ENCODE measurements at places on chromosomes 4 and X.

DNA sequence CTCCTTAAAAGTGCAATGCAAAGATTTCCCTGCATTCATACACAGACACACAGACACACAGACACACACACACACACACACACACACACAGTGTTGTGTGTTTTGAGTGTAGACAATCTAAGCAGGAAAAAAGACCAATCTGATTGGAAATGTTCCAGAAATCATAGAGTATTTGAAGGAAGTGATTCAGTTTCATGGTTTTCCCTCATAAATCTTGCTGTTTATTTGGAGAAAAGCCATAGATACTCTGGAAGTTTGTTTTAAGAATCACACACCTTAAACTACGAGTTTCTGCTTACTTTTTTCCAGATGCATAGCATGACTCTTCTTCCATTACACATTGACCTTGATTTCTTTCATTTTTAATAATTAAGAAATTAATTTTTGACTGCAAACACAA lies 298.5 kb upstream of the BMP3 start:
- DNase-seq, result no peak

- DNase-seq, result no peak
These were observed 821.8 kb upstream of the AGA start for GRCh38 chr4:178264001-178264400.

DNA sequence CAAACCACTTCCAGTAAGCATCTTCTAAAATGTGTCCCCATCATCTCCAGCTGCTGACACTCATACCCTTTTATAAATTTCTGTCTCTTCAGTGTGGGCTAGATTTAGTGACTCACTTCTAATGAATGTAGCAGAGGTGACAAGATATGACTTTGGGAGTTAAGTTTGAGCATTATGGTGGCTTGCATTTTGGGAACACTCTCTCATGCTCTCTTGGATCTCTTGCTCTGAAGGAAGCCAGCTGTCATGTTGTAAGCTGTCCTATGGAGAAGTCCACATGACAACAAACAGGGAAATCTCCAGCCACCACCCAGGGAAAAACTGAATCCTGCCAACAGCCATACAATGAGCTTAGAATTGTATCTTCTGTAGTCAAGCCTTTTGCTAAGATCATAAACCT lies 691.3 kb upstream of the PCDH7 start:
- no peak for DNase-seq

GRCh38 chrX:145735036-145735435 lies 82.6 kb upstream of the SLITRK2 start:
- no peak for DNase-seq

- no peak for DNase-seq
These were observed 171.5 kb downstream of the CFAP299 start for GRCh38 chr4:80507077-80507476.

GRCh38 chr4:167955006-167955405 lies 137.3 kb upstream of the ANXA10 start:
- DNase-seq, result no peak

GRCh38 chr4:118776157-118776954 lies 59.6 kb downstream of the SEC24D start:
- DNase-seq, result no peak

GRCh38 chr4:176001151-176002006 lies 64.3 kb upstream of the WDR17 start:
- no peak for DNase-seq

DNA sequence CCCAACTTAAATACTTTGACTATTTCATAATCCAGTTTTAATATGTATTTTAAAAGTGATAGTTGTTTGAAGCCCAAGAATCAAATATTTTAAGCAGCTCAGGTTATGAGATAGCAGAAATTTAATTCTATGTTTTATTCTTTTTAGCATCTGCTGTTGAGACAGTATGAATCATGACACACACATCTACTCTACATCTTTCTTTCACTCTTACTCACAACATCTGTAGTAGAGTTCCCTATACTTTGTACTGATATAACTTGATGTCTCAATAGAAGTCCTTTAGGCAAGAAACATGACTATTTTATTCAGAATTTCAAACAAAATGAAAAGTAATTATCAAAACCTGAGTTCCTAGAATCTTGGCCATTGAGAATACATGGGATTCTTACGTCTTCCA lies 187.9 kb upstream of the GNPDA2 start:
- DNase-seq, result no peak

GRCh38 chrX:111047575-111047974 lies 48.4 kb upstream of the PAK3 start:
- DNase-seq, result no peak

DNA sequence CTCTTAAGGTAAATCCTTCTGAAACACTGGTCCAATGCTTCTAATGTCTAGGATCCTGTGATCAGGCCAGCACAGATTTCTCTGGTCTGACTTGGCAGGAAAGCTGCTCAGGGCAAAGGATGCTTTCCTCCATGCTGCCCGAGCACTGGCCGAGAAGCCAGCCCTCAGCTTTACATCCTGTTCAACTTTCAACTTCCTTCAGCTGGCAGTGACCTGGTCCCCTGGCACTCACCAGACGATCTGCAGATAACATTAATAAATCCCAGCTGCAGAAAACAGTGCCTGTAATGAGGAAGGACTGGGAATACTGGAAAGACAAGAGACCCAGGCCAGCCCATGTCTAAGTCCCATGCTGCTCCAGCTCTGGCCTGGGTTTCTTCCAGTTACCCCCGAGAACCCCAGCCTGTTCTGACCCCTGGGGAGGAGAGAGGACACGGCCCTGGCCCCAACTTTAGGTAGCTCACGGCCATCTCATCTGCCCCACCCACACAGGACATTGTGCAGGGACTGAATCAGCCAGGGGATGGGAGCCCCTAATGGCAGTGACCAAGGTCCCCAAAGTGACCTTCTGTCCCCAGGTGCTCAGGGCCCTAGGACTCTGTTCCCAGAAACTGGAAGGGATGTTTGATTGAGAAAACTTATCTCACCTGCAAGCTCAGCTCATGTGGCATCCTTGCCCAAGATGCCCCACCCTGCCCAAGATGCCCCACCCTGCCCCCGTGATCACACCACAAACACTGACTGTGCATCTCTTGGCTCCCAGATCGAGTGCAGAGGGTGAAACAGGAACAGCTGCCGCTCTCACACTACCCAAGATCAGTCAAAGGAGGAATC lies 28.0 kb downstream of the JAKMIP1 start:
- DNase-seq, result no peak

DNA sequence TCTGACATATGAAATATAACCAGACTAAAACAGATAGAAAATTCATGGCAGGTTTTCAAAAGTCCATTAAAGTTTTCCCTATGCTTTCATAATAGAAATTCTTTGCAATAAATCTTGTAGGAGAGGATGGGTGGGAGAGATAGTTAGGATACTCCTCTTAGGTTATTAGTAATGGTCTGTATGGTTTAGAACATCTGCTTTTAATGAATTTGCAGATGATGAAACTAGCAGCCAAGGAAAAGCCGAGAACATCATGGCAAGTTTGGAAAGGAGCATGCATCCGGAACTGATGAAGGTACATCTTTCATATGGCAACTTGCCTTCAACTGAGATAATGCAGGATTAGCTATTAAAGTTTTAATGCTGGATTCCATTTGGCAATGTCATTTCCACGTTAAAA lies 70.7 kb downstream of the DOCK11 start:
- DNase-seq, result no peak

Measured in T-cell (primary cell).